Fibroblast of lung (primary cell): ENCODE measurements at places on chromosomes 6 and 20. TPM values are rescaled to one million over a fixed set of nuclear protein-coding genes. Genes with fewer than 3 reads are reported as not detected.

DNA sequence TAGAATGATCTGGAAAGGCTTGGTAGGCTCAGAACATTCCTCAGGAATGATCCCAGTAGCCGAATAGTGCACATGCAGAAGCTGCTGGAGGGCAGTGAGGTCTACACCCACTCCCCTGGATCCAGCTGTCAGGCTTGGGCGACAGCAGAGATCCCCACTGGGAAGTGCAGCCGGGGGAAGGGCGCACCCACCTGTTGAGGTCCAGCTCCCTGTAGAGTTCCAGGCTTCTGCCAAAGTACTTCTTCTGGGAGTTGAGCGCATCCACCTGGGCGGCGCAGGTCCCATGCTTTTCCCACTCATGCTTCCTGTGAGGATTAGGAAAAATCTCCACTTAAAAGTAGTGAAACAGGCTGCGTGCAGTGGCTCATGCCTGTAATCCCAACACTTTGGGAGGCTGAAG, 17.6 kb downstream of the RNASET2 start:
- no peak overlapping the region for H3K4me3 ChIP-seq
- DNase-seq: no peak
- no peaks in the 10 kb centered on the region for H3K36me3 ChIP-seq
- no peak overlapping the region for H3K27ac ChIP-seq

DNA sequence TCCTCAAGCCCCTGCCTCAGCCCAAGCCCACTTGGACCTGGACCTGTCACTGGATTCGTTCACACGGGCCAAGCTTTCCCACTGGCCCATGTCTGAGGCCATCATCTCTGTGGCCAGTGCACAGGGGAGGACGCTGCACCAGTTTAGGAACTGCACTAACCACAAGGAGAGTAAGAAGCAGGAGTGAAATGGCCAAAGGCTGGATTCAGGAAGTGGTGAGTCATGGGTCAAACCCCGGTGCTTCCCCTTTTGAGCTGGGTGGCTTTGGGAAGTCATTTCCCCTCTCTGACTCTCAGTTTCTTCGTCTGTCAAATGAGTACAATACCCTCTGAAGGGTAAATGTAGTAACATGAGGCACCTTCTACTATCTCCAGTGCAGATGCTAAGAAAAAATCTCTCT, 87.9 kb downstream of the CD40 start:
- peaks cover 8% of the 10 kb centered on the region for H3K27me3 ChIP-seq
- no peak overlapping the region for H3K4me3 ChIP-seq
- peak; percentile 23 for DNase-seq
- H3K4me1 ChIP-seq: no peaks in the 10 kb centered on the region
- no peak overlapping the region for H3K27ac ChIP-seq
- H3K36me3 ChIP-seq: no peaks in the 10 kb centered on the region

- no peaks in the 10 kb centered on the region for H3K4me1 ChIP-seq
- H3K36me3 ChIP-seq: no peaks in the 10 kb centered on the region
- H3K4me3 ChIP-seq: no peak overlapping the region
These were observed 729.2 kb upstream of the MARCKS start for GRCh38 chr6:113127786-113128419.

- H3K36me3 ChIP-seq: no peaks in the 10 kb centered on the region
- H3K27ac ChIP-seq: no peak overlapping the region
- DNase-seq: no peak
- H3K4me3 ChIP-seq: no peak overlapping the region
- H3K27me3 ChIP-seq: no peaks in the 10 kb centered on the region
These were observed 48.2 kb downstream of the ARHGAP18 start for GRCh38 chr6:129661536-129662405.

PAX1 gene
- polyA plus RNA-seq: not detected in 2 replicates

- no peak overlapping the region for H3K4me3 ChIP-seq
- H3K36me3 ChIP-seq: no peaks in the 10 kb centered on the region
- no peak overlapping the region for H3K27ac ChIP-seq
- no peaks in the 10 kb centered on the region for H3K4me1 ChIP-seq
These were observed 29.7 kb downstream of the GJA1 start for GRCh38 chr6:121465101-121465500.

GRCh38 chr6:48417927-48418326, 306.9 kb upstream of the PTCHD4 start:
- H3K4me3 ChIP-seq: no peak overlapping the region
- no peak overlapping the region for H3K27ac ChIP-seq
- no peaks in the 10 kb centered on the region for H3K4me1 ChIP-seq
- no peaks in the 10 kb centered on the region for H3K36me3 ChIP-seq
- DNase-seq: no peak

TFAP2D gene
- not detected in 2 replicates for polyA plus RNA-seq

PSMA7 gene
- polyA plus RNA-seq: 342 and 397 TPM in 2 replicates

GRCh38 chr6:156410649-156411048, 366.5 kb upstream of the ARID1B start:
- H3K36me3 ChIP-seq: no peaks in the 10 kb centered on the region
- H3K27ac ChIP-seq: no peak overlapping the region
- DNase-seq: no peak
- H3K27me3 ChIP-seq: no peaks in the 10 kb centered on the region
- no peak overlapping the region for H3K4me3 ChIP-seq

DNA sequence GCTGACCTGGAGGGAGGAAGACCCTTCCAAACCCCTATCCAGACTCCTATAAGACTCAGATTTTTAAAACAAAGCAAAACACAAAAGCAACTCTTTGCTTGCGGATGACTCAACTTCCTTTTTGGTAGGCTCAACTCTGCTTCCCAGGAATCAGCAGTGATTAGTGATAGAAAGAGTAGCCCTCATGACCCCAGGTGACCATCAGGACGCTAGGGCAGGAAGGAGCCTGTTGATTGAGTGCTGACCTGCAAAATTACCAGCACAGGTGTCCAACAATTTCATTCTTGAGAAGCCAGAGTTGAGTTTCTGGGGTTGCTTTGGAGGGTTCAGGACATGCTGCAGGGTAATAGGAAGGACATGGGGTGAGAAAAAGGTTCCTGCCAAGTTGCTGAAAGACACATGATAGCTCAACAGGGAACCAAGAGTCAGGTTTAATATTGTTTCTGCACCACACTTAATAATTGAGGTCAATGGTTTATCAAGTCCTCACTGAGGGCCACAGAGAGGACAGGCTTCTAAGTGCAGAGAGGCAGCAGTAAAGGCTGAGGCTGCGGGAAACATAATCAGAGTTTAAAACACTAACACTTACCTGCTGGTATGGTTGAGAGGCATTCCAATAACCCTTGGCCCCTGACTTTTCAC, 67.4 kb upstream of the BMP2 start:
- no peak overlapping the region for H3K27ac ChIP-seq
- peaks cover 11% of the 10 kb centered on the region for H3K4me1 ChIP-seq
- no peak for DNase-seq
- H3K27me3 ChIP-seq: no peaks in the 10 kb centered on the region
- no peaks in the 10 kb centered on the region for H3K36me3 ChIP-seq
- no peak overlapping the region for H3K4me3 ChIP-seq

PDE10A gene
- 0.18 and 0.19 TPM in 2 replicates for polyA plus RNA-seq

DNA sequence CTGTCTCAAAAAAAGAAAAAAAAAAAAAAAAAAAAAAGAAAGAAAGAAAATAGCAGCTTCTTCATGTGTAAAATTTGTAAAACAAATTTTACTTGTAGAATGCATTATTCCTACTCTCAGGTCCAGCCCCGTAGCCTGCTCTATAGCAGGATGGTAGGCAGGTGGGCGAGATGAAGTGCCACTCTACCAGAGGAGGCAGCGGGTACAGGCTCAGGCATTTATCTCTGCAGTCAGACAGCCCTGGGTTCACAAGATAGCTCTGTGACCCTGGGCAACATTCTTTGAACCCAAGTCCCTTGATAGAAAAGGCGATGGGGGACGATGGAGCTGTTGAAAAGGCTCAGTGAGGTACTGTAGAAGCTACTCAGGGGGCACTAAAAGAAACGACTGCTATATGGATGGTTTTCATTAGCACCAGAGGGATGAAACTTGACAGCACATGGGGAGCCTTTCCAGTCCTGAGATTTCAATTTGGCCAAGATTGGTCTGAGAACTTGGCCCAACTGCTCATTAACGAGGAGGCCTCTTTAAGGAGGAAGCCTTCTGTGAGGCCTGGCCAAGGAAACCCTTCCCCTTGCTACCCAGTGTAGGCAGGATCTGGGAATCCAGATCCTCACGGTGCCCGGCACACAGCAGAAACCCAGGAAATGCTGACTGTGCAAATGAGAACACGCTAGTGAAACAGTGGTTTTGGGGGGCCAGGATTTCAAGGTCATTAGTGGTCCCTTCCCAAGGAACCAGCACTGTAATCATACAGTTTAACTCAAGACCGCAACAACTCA, 63.1 kb downstream of the MYH7B start:
- no peaks in the 10 kb centered on the region for H3K27me3 ChIP-seq
- no peak for DNase-seq
- H3K4me1 ChIP-seq: peaks cover 6% of the 10 kb centered on the region

DNA sequence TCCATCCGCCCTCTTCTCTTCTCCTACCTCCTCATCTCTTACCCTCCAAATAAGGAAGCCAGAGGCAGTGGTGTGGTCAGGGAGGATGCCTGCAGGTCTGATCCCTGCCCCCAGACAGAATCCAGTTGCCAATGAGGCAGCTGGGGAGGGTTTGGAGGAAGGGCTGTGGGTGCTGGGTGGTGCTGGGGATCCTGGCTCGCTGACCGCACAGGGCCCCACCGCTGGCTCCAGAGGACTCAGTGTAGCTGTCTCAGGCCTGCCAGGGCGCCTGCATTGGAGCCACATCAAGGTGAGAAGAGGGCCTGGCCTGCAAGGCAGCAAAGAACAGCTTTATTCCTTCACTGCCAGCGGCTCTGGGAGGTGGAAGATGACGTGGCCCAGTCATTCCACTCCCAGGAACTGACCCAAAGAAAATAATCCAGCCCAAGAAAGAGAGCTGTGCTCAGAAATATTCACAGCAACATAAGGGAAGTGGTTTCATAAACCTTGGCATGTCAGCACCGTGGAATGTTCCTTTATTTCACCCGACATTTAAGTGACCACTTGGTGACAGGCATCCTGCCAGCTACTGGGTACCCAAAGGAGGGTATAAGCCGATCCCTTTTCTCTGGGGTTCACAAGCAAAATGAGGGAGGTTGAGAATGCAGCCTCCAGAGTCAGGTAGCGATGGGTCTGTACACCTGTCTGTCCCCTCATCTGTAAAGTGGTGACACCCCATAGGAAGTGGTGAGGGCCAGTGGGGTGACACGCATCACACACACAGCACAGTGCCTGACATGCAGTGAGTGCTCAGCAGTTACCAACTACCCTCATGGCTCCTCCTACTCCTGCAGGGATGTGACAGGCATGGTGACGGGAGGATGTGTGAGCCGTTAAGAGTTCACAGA, 125.1 kb downstream of the SNX5 start:
- no peaks in the 10 kb centered on the region for H3K27me3 ChIP-seq
- peaks cover 24% of the 10 kb centered on the region for H3K4me1 ChIP-seq
- H3K4me3 ChIP-seq: no peak overlapping the region
- DNase-seq: peak; percentile 99
- H3K27ac ChIP-seq: peak overlapping the region; percentile 92
- H3K36me3 ChIP-seq: no peaks in the 10 kb centered on the region

LAMP5 gene
- 0.92 and 19.3 TPM in 2 replicates for polyA plus RNA-seq

GRCh38 chr6:107185391-107185970, 70.2 kb upstream of the BEND3 start:
- no peaks in the 10 kb centered on the region for H3K27me3 ChIP-seq
- no peak overlapping the region for H3K27ac ChIP-seq
- no peaks in the 10 kb centered on the region for H3K4me1 ChIP-seq
